ENCODE measurements at places on chromosomes 3 and 15. TPM values are rescaled to one million over a fixed set of nuclear protein-coding genes. Genes with fewer than 3 reads are reported as not detected.

The COPB2 gene
- total RNA-seq: 111 TPM

DNA sequence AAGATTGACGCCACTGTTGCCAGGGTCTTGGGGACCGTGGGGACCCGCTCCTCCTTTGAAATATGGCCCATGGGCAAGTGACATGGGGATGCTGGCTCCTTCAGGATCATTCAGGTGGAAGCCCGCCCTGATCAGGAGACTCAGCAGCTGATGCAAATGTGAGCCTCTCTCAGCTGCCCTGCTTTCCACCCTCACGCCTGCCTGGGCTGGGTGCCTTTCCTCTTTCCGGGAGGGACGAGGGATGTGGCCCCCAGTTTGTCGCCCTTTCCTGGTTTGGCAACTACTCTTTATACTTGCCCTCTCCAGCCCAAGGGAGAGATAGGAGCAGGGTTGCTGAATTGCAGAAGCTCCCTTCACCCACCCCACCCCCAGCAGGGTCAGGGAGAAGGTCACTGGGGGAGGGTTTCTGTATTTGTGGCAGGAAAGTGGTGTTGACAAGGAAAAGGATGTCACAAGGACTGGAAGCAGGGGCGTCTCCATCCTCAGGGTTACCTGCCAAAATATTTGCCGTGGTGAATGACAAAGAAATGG, 21.8 kb downstream of the DNASE1L3 start:
- DNase-seq: no peak

DNA sequence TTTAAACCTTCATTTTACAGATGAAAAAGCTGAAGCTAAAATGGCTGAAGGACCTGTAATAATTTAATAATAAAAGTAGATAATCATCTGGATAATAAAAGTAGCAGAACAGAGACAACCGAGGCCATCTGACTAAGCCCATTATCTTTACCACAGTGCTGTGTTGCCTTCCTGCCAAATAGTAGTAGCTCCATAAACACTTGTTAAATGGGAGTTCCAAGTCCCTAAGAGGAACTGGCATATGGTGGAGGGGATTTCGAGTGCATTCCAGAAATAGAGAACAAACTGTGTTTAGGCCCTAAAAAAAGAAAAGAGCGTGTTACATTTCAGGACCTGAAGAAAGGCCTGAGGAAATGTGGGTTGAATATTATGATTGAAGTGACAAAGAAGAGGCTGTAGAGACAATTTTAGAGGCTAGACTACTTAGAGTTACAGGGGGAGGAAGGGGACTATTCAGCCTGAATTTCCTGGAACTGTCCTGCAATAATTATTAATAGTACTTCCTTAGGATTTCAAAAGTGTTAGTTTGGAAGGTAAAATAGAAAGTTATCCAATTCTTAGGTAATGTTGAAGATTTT, 424.3 kb downstream of the ROBO2 start:
- DNase-seq: no peak

DNA sequence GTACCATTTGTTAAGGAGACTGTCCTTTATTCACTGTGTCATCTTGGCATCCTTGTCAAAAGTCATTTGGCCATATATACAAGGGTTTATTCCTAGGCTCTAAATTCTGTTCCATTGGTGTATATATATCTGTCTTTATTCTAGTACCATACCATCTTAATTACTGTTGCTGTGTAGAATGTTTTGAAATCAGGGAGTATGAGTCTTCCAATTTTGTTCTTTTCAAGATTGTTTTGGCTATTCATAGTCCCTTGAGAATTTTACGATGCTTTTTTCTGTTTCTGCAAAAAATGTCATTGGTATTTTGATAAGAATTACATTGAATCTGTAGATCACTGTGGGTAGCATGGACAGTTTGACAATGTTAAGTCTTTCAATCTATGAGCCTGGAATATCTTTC, 28.7 kb downstream of the PFN2 start:
- DNase-seq: no peak

The GAP43 gene
- not detected for total RNA-seq

DNA sequence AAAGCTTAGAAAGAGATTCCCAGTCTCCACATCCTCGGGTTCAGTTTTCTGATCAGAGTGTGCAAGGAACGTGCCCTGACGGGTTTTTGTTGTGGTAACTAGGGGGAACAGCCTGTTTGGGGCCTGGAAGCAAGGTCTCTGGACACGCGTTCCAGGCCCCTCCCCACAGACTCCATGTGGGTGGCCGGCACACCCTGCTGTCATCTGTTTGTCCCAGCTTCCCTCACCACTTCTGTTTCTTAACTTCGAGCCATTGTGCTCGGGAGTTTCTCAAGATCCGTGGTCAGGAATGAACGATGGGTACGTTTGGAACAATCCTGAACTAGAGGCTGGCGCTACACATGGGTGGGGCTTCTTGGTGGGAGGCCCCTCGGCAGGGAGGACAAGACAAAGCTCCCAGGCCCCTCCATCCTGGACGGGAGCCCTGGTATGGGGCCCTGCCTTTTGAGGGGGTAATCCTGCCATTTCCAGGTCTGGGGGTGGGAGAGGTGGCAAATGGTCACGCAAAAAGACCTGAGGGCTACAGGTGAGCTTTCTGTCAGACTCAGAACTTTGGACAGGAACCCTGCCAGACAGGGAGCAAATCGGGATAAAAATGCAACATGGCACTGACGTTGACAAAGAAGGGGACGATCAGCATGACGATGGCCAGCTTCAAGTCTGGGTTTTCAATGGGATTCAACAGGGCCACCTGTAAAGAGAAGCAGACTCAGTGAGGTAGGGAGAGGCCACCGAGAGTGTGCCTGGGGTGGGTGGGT, 8.5 kb upstream of the MUSTN1 start:
- no peak for DNase-seq

The GRAMD1C gene
- total RNA-seq: 1.8 TPM

- no peak for DNase-seq
Measured at GRCh38 chr3:115862849-115863248, 239.5 kb downstream of the GAP43 start.

The SHC4 gene
- not detected for total RNA-seq

The CMTM7 gene
- total RNA-seq: 33.8 TPM
